Kidney (tissue), 22 donors: ENCODE measurements at places on chromosomes 7 and 10. TPM values are rescaled to one million over a fixed set of nuclear protein-coding genes. Genes with fewer than 3 reads are reported as not detected.

The TAS2R3 gene
- 2.7 TPM for total RNA-seq

The NUPR2 gene
- 10.3 TPM for total RNA-seq

The ZNF727 gene
- total RNA-seq, result 5.3 TPM

The GPR15LG gene
- total RNA-seq, result 0.44 TPM

DNA sequence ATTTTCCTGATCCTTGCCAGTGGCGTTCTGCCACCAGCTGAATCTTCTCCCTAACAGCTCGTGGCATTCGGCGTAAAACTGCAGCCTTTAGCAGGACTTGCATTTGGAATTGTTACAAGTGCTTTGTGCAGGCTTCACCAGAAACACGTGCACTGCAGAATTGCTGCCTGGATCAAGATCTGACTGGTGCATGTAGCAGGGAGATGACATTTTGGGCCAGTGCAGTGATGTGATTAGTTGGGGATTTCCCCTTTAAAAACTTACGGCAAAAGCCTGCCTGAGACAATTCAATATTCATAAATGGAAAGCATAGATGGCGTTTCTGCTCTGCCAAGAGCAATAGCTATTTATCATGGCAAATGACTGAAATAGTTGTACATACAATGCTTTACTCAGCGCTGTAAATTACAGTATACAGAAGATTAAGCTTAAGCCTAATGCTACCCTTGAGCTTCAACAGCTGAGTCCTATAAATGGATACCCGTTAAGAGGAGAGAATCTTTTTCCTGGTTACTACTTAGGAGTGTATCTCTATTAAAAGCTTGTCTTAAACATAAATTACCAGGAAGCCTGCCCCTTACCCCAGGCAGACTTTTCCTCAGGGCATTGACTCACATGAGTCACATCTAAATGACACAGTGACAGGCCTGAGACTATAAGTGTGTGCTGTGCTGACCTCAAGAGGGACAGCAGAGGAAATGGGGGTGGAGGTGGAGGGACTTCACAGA, 106.3 kb downstream of the ATXN7L1 start:
- no peaks in the 10 kb centered on the region for H3K36me3 ChIP-seq
- H3K27me3 ChIP-seq, result no peaks in the 10 kb centered on the region
- H3K4me3 ChIP-seq, result no peak overlapping the region
- no peaks in the 10 kb centered on the region for H3K4me1 ChIP-seq
- H3K27ac ChIP-seq, result no peak overlapping the region
- DNase-seq, result no peak

The IL6 gene
- total RNA-seq, result 1.6 TPM

DNA sequence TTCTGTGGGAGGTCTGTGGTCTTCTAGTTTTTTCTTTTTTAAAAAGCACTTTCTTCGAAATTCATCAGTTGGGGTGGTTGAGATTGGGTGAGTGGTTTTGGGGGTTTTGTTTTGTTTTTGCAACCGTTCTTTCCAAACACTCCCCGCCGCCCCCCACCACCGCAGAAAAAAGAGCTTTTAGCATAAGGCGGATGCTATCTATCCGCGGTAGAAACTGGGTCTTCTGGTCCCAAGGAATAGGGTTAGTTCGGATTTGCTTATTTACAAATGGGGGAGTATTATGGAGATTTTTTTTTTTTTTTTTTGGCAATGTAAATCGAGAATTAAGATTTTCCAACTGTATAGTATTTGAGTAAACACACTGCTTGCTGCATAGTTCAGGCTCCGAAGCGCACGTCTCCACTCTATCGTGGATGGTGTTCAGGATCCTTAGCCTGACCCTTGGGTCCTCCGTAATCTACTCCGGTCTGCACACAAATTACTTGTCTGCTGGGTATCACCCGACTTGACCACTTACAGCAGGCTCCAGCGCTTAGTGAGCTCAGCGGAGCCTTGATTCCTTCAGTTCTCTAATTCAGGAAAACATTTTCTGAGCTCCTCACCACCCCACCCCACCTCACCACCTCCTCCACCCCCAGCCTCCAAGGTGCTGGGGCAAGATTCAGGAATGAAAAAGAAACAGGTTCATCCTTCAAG, 757 bp upstream of the NRCAM start:
- no peaks in the 10 kb centered on the region for H3K36me3 ChIP-seq
- H3K4me3 ChIP-seq, result no peak overlapping the region
- H3K27me3 ChIP-seq, result peaks cover 11% of the 10 kb centered on the region
- DNase-seq, result no peak
- no peak overlapping the region for H3K27ac ChIP-seq

DNA sequence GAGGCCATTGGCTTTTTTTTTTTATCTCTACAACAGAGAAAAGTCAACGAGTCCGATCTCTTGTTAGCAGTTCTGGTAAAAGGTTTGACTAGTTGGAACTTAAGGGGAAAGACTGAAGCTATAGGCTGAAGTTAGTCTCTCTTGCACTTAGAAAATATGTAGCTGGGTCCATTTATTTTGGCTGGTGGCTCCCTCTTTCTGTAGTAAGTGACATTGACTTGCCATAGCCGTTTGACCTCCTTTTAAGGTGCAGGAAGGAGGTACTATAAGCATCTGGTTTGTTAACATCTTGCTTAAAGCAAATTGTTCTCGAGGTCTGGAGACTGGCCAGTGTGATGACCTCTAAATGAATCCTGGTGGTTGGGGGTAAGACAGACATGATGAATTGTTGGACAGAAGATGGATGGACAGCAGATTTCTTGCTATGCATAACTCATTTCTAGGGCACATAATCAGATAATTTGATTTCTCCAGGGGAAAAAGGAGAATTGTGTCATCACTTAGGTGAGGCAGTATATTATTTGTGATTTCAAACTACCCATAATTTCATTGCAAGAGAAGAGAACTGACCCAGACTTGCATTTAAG, 356.3 kb upstream of the GALNT17 start:
- H3K27ac ChIP-seq, result no peak overlapping the region
- H3K4me1 ChIP-seq, result no peaks in the 10 kb centered on the region
- DNase-seq, result no peak
- H3K27me3 ChIP-seq, result no peaks in the 10 kb centered on the region

GRCh38 chr7:131691454-131692130, 135.2 kb upstream of the PODXL start:
- DNase-seq, result no peak
- H3K27ac ChIP-seq, result no peak overlapping the region
- H3K4me3 ChIP-seq, result no peak overlapping the region
- H3K36me3 ChIP-seq, result no peaks in the 10 kb centered on the region
- H3K4me1 ChIP-seq, result peaks cover 12% of the 10 kb centered on the region

- H3K4me3 ChIP-seq, result no peak overlapping the region
- no peaks in the 10 kb centered on the region for H3K4me1 ChIP-seq
- no peaks in the 10 kb centered on the region for H3K27me3 ChIP-seq
- H3K27ac ChIP-seq, result no peak overlapping the region
- no peaks in the 10 kb centered on the region for H3K36me3 ChIP-seq
- no peak for DNase-seq
These were observed 27.5 kb downstream of the PDE6C start for GRCh38 chr10:93639791-93640190.

The GNAT3 gene
- not detected for total RNA-seq

The BAMBI gene
- total RNA-seq, result 19.5 TPM

DNA sequence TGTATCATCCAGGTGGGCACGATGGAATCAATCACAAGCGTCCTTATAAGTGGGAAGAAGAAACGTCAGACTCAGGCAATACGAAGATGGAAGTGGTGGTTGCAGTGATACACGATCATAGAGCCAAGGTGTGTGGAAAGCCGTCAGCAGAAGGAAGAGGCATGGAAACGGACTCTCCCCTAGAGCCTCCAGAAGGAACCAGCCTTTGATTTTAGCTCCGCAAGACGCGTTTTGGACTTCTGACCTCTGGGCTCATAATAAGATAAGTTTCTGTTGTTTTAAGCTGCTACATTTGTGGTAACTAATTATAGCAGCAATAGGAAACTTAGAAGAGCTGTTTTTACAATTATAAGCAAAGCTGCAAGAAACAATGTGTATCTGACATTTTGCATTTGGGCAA, 14.8 kb downstream of the FANK1 start:
- H3K27me3 ChIP-seq, result no peaks in the 10 kb centered on the region
- no peaks in the 10 kb centered on the region for H3K36me3 ChIP-seq
- DNase-seq, result no peak
- no peak overlapping the region for H3K27ac ChIP-seq
- no peaks in the 10 kb centered on the region for H3K4me1 ChIP-seq

DNA sequence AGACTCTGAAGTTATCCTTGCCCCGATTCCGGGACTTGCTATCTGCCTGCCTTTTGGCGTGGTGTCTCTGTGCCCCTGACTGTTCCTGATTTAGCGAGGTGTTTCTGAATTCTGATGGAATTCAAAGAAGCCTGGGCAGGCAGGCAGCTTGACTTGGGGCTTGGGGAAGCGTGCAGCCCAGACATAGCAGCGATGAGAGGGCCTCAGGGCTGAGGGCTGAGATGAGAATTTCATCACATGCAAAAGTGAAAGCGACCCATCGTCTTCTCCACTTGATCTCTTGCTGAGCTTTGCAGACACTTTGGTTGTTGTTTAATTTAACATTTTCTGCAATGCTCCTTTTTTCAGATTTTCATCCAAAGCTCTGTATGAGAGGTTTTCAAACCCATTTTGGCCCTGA, 57.8 kb downstream of the TCF7L2 start:
- H3K27me3 ChIP-seq, result no peaks in the 10 kb centered on the region
- no peak for DNase-seq
- H3K4me1 ChIP-seq, result no peaks in the 10 kb centered on the region
- no peak overlapping the region for H3K27ac ChIP-seq
- H3K4me3 ChIP-seq, result no peak overlapping the region
- H3K36me3 ChIP-seq, result no peaks in the 10 kb centered on the region

- H3K4me3 ChIP-seq, result no peak overlapping the region
- no peaks in the 10 kb centered on the region for H3K36me3 ChIP-seq
- H3K27ac ChIP-seq, result no peak overlapping the region
- H3K27me3 ChIP-seq, result no peaks in the 10 kb centered on the region
These were observed 31.3 kb upstream of the SMC3 start for GRCh38 chr10:110535958-110536891.

DNA sequence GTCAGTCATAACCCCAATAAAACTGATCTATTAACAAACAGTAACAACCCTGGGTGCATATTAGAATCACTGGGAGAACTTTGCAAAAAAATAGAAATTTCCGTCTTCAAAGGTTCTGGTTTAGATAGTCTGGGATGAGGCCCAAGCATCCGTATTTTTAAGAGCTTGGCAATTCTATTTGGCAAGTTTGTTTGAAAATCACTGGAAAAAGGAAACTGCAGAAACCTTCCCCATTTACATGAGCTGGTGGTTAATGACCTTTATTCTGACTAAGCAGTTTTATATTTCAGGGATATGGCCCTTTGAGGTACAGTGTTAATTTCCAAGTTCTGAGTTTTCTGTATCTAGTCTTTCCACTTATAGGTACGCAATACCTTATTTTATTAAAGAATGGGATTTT, 115.8 kb upstream of the PRR15 start:
- no peaks in the 10 kb centered on the region for H3K27me3 ChIP-seq
- H3K4me3 ChIP-seq, result no peak overlapping the region

GRCh38 chr7:120023494-120024167, 249.3 kb upstream of the KCND2 start:
- H3K27me3 ChIP-seq, result no peaks in the 10 kb centered on the region
- no peaks in the 10 kb centered on the region for H3K36me3 ChIP-seq
- no peak for DNase-seq

DNA sequence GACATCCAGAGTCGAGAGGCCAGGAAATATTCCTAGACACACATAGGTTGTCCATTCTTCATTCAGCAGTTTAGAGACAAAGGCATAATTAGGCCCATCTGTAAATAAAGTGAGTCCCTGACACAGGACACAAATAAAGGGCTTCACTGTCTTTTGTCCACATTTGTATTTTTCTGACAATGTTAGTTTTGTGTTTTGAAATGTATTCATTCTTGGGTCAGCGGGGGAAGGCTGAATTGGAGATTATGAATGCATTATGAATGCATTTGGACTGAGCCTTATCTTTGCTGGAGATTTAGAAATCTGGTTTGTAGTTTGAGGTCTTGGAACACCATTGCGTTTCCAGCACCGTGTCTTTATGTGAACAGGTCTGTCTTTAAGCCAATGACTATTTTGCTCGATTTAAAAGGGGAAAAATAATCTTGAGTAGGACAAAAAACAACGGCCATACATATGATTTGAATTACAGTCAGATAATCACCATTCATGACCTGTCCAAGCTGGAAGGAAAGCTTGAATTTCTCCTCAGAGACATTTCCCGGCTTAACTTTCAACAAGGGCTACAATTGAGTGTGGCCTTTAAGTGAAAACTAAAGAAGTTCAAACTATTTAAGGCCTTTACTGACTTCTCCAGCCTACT, 334.8 kb downstream of the WDR11 start:
- no peaks in the 10 kb centered on the region for H3K4me1 ChIP-seq
- DNase-seq, result no peak
- H3K4me3 ChIP-seq, result no peak overlapping the region

The OPN1SW gene
- not detected for total RNA-seq

The SPDYE9 gene
- total RNA-seq, result not detected

The POLD2 gene
- total RNA-seq, result 60.0 TPM

GRCh38 chr7:121689749-121690148, 183.2 kb upstream of the PTPRZ1 start:
- H3K4me3 ChIP-seq, result no peak overlapping the region
- no peak overlapping the region for H3K27ac ChIP-seq
- H3K27me3 ChIP-seq, result no peaks in the 10 kb centered on the region
- H3K4me1 ChIP-seq, result no peaks in the 10 kb centered on the region
- no peak for DNase-seq
- no peaks in the 10 kb centered on the region for H3K36me3 ChIP-seq

GRCh38 chr10:114576716-114577115, 81.4 kb downstream of the ABLIM1 start:
- DNase-seq, result no peak
- no peak overlapping the region for H3K4me3 ChIP-seq
- no peaks in the 10 kb centered on the region for H3K4me1 ChIP-seq
- H3K27me3 ChIP-seq, result no peaks in the 10 kb centered on the region

- H3K4me3 ChIP-seq, result no peak overlapping the region
- DNase-seq, result no peak
- H3K27ac ChIP-seq, result no peak overlapping the region
- H3K36me3 ChIP-seq, result no peaks in the 10 kb centered on the region
- no peaks in the 10 kb centered on the region for H3K27me3 ChIP-seq
- H3K4me1 ChIP-seq, result no peaks in the 10 kb centered on the region
These were observed 5.9 kb upstream of the SGMS1 start for GRCh38 chr10:50629495-50630122.

The EPHA1 gene
- 22.3 TPM for total RNA-seq

- DNase-seq, result no peak
- no peaks in the 10 kb centered on the region for H3K4me1 ChIP-seq
- no peak overlapping the region for H3K27ac ChIP-seq
- H3K27me3 ChIP-seq, result no peaks in the 10 kb centered on the region
- H3K4me3 ChIP-seq, result no peak overlapping the region
These were observed 196.0 kb downstream of the MAD1L1 start for GRCh38 chr7:2036786-2037185.
